Forelimb muscle (tissue), 1 donor: ENCODE measurements at places on chromosomes 5 and 9. TPM values are rescaled to one million over a fixed set of nuclear protein-coding genes. Genes with fewer than 3 reads are reported as not detected.

Gene CDK9
- polyA plus RNA-seq, result 48.2 TPM

Gene IQGAP2
- polyA plus RNA-seq, result 8.2 TPM

Gene TPM2
- 8,819 TPM for polyA plus RNA-seq

Gene RBM27
- 15.9 TPM for polyA plus RNA-seq

Gene CARD19
- polyA plus RNA-seq, result 38.5 TPM

Gene RGS7BP
- 8.9 TPM for polyA plus RNA-seq

Gene ORM2
- polyA plus RNA-seq, result not detected

Gene ACOT12
- polyA plus RNA-seq, result 0.22 TPM

Gene CDC25C
- 2.4 TPM for polyA plus RNA-seq

Gene ADAMTS6
- 0.89 TPM for polyA plus RNA-seq

Gene MEGF9
- 6.1 TPM for polyA plus RNA-seq

Gene IRX4
- polyA plus RNA-seq, result 1.3 TPM

Gene HARS2
- 26.6 TPM for polyA plus RNA-seq

Gene WNK2
- 16.4 TPM for polyA plus RNA-seq

Gene SOWAHA
- polyA plus RNA-seq, result 0.11 TPM

Gene MEGF10
- 43.0 TPM for polyA plus RNA-seq

Gene ZNF618
- 13.2 TPM for polyA plus RNA-seq

Gene LAMC3
- polyA plus RNA-seq, result 1.9 TPM

Gene GABRB2
- polyA plus RNA-seq, result 0.76 TPM

Gene SLC36A2
- polyA plus RNA-seq, result 0.62 TPM

Gene IL4
- polyA plus RNA-seq, result not detected

Gene PTPRD
- 55.8 TPM for polyA plus RNA-seq

Gene MSX2
- polyA plus RNA-seq, result 0.66 TPM

Gene PCDHA4
- polyA plus RNA-seq, result 0.14 TPM

Gene PTGDS
- 21.9 TPM for polyA plus RNA-seq

Gene IGFBPL1
- polyA plus RNA-seq, result 0.67 TPM

Gene NDUFS6
- 81.9 TPM for polyA plus RNA-seq

Gene FBXW2
- 29.2 TPM for polyA plus RNA-seq

Gene TXNDC8
- not detected for polyA plus RNA-seq

Gene SLC6A3
- polyA plus RNA-seq, result not detected
